ENCODE measurements at places on chromosomes 7 and 10. TPM values are rescaled to one million over a fixed set of nuclear protein-coding genes. Genes with fewer than 3 reads are reported as not detected.

- H3K27me3 ChIP-seq, result no peaks in the 10 kb centered on the region
- no peaks in the 10 kb centered on the region for H3K36me3 ChIP-seq
- H3K4me1 ChIP-seq, result no peaks in the 10 kb centered on the region
- no peak overlapping the region for H3K4me3 ChIP-seq
Measured at GRCh38 chr10:73459683-73460314, 26.4 kb upstream of the MSS51 start.

DNA sequence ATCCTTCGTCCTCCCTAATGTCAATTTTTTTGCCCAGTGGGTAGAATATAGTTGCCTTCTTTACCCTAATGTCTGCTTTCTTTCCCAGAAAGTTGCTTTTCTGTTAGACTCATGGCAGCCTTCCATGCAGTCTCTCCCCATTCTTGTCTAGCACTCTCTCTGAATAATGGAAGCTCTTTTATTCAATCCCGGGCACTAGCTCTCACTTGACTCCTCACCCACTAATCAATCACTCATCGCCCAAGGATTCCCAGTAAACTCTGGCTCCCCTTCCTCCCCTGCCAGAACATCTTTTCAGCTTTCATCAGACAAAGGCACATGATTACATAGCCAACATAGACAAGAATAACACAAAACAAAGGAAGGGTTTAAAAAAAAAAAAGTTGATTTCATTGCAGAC is 100.2 kb upstream of the RELN start:
- no peak overlapping the region for H3K27ac ChIP-seq
- H3K27me3 ChIP-seq, result peaks cover 5% of the 10 kb centered on the region
- H3K4me1 ChIP-seq, result no peaks in the 10 kb centered on the region
- H3K4me3 ChIP-seq, result no peak overlapping the region
- no peaks in the 10 kb centered on the region for H3K36me3 ChIP-seq

- no peak for DNase-seq
- peaks cover 18% of the 10 kb centered on the region for H3K4me1 ChIP-seq
- no peak overlapping the region for H3K27ac ChIP-seq
- H3K36me3 ChIP-seq, result no peaks in the 10 kb centered on the region
Measured at GRCh38 chr7:16813232-16813616, 8.4 kb upstream of the AGR2 start.

DNA sequence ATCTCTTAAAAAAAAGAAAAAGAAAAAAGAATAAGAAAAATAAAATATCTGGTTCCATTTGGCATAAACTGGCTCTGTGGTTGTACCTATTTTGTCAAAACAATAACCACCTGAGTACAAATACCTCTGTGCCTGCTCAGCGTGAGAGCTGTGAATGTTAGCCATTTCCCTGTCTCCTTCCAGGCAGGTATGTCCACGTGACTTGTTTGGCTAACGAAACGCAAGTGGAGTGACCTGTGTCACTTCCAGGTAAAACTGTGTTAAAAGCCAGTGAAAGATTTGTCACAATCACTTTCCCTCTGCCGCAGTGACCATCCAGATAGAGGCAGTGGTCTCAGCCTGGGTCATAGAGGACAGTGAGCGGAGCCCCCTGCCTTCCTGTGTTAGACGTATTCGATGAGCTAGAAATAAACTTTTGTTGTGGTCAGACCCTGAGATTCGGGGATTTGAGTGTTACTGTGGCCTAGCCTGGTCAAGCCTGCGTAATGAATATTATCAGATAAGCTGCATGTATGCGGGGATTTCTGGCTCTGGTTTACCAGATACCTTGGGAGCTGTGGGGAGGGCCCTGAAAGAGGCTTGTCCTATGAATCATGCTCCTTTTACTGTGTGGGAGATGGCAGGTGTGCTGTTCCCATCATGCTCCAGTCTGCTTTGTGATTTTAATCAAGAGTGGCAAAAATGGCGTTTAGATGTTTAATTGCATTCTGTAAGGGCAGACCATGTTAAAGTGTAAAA is 3.8 kb downstream of the PTER start:
- no peaks in the 10 kb centered on the region for H3K36me3 ChIP-seq
- peak overlapping the region; percentile 71 for H3K27ac ChIP-seq
- H3K4me3 ChIP-seq, result no peak overlapping the region

- no peaks in the 10 kb centered on the region for H3K36me3 ChIP-seq
- H3K27ac ChIP-seq, result no peak overlapping the region
- H3K27me3 ChIP-seq, result no peaks in the 10 kb centered on the region
- H3K4me3 ChIP-seq, result no peak overlapping the region
- no peak for DNase-seq
- H3K4me1 ChIP-seq, result no peaks in the 10 kb centered on the region
Measured at GRCh38 chr10:48232717-48233447, 41.6 kb downstream of the FRMPD2 start.

Gene ZNF138
- 6.6 TPM for total RNA-seq

Gene SPDYE5
- not detected for total RNA-seq

Gene CRYGN
- not detected for total RNA-seq

Gene COL1A2
- 3,050 TPM for total RNA-seq

Gene POT1
- total RNA-seq, result 18.1 TPM

Gene ASAH2
- 0.68 TPM for total RNA-seq
